ENCODE measurements at places on chromosomes 5 and 9. TPM values are rescaled to one million over a fixed set of nuclear protein-coding genes. Genes with fewer than 3 reads are reported as not detected.

- DNase-seq = no peak
Observed at GRCh38 chr9:89478821-89479668, 18.9 kb downstream of the SEMA4D start.

The SLC46A2 gene
- 0.57 TPM for total RNA-seq

- no peak for DNase-seq
Observed at GRCh38 chr9:93161786-93162562, 22.0 kb upstream of the WNK2 start.

GRCh38 chr9:101235105-101235866 lies 149.5 kb downstream of the BAAT start:
- DNase-seq = no peak

DNA sequence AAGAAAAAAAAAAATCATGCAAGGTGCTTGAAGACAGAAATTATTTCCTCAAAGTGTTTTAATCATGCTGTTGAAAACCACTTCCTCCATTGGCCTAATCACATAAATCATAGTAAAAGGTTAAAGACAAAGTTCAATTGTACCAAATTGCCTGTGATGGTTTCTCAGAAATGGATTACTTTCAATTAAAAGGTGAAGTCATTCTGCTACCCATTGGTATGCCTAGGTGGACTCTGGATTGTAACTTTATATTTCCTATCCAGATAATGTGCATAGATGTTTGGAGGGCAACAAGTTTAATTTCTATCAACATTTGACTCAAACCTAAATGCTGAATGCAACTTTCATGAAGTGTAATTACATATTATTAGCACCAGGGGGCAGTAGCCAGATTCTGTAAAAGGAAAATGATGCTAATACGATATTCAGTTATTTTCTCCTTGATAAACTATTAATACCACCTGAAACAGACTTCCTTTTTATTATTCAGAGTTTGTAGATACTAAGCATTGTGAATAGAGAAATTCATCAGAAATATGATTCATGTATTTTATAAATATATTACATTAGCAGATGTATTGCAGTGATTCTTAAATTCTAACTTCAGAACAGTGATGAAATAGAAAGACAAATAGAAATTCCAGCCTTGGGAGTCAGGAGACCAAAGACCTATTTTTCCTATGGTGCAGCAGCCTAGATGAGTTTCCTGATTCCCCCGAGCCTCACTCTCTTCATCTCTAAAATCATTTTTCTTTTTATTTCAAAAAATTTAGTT lies 148.2 kb downstream of the CAAP1 start:
- no peak for DNase-seq

GRCh38 chr5:73351593-73351992 lies 97.0 kb downstream of the FOXD1 start:
- DNase-seq = no peak

DNA sequence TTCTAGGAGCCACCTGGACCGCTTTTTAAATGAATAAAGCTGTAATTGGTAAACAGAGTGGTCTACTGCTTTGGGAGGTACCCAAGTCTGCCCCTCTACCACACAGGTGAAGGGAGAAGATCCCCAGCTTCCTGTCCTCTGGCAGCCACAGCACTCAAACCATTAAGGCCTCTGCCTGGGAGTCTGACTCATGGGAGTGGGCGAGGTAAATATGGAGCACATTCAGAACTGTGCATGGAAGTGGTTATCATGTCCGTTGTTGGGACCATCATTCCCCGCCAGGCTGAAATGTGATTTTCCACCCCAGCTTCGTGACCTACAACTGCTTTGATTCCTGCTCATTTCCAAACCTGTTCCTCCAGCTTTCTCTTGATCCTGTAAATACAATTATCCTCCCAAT lies 59.5 kb upstream of the ALDH1B1 start:
- no peak for DNase-seq

- DNase-seq = no peak
Observed at GRCh38 chr5:95996904-95997723, 35.5 kb upstream of the ELL2 start.

The C9orf50 gene
- not detected for total RNA-seq

DNA sequence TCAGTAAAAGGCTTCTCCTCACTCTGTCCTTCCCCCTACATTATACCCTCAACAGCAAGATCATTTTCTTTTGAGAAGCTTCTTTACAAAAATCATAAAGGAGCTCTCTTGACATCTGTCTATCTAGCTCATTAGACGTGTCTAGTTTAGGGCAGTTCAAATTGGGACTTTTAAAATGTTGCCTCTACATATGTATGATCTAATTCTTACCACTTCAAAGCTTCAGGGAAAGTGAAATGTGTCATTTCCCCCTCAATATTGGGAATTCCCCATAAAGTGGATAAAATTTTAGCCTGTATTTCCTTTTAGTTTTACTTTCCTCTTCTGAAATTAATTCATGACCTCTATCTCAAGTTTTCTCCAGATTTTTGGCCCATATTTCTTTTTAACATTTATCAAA lies 323.7 kb downstream of the ARRDC3 start:
- no peak for DNase-seq

GRCh38 chr5:54736003-54736797 lies 218.6 kb downstream of the SNX18 start:
- DNase-seq = no peak

DNA sequence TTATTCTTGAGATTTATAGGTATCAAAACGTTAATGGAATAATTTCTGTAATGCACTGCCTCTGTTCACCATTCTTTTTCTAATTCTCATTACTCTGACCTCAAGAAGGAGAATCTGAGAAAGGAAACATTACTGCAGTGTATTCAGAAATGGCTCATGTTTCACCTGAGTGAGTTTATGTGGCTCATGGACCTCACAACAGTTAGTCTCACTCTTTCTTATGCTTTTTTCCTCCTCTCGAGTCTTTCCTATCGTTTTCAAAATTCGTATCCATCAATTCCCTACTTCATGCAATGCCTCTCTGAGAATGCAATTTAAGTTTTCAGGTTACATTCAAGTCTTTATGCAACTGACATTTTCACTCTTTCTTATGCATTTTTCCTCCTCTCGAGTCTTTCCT lies 9.6 kb downstream of the CDH10 start:
- no peak for DNase-seq

DNA sequence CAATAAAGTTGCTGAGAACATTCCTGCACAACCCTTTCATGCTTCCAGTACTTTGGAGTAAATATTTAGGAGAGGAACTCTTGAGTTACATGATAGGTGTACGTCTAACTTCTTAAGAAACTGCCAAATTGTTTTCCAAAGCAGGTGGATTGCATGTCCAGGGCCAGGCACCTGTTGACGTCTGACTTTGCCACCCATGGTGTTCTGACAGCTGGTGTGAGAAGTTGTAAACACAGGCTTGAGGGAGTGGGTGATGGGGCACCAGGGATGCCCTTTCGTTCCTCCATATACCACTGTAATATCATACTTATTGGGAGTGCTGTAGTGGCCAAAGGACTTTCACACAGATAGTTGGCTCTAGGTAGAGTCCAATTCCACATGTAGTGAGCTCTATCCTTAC lies 352.1 kb downstream of the GADD45G start:
- no peak for DNase-seq

DNA sequence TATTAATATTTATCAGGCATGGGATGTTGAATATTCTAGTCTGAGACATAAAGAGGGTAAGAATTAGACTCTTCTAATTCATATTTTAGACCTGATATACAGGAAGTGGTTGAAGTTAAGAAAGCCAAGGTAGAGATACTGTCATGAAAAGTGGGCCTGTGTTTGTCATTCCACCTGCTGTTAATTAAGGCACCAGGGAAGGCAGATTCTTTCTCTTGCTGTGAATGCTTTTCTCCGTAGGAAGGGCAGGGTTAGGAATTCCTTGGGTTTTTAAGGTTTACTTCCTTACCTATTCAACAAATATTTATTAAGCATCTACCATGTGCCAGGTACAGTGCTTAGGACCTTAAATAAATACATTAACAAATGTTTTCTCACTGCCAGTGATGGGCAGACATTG lies 196.4 kb downstream of the CAVIN4 start:
- no peak for DNase-seq

- DNase-seq = no peak
Observed at GRCh38 chr5:11157132-11157531, 396.1 kb upstream of the DAP start.

The PRRX2 gene
- 3.8 TPM for total RNA-seq

DNA sequence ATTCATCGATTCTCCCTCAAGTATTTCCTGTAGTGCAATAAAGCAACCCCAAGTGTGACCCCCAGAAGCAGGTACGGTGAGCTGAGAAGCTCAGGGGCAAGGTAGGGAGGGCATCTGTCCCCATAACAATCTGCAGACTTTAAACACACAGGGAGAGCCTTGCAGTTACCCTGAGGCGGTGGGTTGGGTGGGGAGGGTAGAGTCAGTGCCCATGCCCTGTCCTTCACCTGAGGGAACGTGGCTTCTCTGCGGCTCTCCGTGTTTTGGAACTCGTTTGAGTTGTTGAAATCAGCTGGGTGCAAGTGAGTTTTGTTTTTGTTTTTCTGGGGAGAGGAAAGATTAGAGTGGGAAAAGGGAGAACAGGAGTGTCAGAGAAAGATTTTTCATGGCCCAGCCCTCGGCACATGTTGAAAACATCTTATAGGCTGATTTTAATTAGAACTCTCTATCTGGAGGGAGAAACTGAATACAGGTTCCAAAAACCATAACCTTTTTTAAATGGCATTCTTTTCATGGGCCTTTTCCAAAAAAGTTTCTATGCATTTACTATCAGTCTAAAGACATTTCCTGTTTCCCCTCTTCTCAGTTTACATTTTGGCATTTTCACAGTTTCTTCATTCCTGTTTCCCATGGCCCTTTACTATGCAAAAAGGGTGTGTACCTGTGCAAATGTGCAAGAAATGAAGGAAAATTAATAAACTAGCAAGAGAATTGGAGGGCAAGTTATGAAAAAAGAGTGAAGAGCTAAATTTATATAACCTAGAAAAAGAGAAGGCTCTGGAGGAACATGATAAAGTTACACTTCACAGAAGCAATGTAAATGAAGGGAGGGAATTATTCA lies 266.5 kb upstream of the VLDLR start:
- DNase-seq = no peak

DNA sequence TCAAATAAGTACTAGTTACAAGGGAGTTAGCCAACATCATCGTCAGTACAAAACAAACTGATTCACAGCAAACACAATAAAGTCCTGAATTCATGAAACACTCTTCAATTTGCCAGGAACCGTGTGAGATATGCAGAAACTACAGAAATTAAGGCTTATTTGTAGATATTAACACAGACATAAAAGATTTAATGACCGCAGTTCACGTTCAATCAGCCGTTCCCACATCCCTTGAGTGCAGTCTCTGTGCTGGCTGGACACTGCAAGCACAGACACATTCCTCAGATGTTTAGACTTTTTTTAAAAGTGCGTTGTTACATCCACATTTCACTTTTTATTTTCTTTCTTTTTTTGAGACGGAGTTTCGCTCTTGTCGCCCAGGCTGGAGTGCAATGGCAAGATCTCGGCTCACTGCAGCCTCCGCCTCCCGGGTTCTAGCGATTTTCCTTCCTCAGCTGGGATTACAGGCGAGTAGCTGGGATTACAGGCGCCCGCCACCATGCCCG lies 566 bp upstream of the CEP78 start:
- DNase-seq = no peak

DNA sequence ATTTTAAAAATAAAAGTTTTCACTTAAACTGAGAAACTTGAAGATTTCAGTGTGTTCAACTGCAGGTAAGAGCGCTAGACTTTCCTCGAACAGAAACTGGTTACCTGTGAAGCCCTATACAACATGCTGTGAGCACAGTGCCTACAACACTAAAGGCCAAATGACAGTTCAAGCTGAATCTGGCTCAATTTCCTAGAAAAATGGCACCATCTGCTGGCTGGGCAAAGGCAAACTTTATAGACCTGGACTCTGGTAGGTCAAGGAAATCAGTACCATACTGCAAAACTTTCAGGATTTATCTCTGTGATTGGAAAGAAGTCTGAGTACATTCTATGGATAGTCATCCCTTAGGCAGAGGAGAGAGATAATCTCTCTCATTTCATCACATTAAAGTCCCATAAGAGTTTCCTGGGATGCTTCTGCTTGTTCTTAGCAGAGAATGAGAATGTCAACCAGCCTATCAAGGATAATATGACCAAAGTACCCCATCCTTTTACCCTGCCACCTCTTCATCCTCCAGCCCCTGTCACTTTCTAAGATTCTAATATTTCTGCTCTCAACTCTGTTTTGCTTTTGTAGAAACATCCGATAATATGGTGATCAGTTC lies 31.8 kb upstream of the FOXB2 start:
- no peak for DNase-seq
